ENCODE measurements at places on chromosomes 16 and 17.

DNA sequence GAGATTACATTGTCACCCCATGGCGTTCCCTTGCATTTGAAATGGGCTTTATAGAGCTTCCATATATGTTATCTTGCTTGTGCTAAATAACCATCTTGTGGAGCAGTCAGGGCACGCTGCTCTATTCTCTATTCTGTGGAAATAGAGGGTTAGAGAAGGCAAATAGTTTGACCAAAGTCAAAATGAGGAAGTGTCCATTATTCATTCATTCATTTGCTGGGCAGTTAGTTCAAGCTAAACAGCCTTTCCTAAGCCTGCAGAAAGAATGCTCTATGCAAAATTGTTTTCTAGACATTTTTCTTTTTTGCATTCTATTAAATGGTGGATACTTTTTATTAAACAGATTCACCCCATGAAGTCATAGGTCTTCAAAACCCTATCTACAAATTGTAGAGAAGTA lies 67.8 kb upstream of the ELAC2 start:
- no peak for DNase-seq

- DNase-seq, result no peak
Observed at GRCh38 chr16:80912651-80913050, 94.0 kb downstream of the CMC2 start.

DNA sequence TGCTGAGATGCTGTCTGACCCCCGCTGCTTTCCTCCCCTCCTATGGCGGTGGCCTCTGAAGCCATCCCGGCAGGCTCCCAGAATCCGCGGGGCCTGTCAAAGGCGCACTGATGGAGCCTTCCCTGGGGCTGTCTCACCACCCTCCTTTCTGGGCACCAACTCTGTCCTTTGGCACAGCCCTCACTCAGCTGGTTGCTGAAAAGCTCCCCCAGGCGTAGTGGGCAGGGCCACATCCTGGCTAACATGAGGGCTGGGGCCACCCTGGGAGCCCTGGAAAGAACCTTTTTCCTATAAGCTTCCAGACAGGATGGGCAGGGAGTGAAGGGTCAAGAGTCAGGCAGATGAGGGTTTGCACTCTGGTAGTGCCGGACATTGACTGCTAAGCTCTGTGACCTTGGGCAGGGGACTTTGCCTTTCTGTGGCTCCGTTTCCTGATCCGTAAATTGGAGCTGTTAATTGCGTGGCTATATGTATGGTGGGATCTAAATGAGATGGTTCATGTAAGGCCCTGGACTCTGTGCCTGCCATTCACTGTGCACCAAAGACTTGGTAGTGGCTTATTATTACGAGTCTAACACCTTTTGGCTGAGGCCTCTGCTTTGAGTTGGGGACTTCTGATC lies 27.6 kb upstream of the LASP1NB start:
- DNase-seq, result no peak

DNA sequence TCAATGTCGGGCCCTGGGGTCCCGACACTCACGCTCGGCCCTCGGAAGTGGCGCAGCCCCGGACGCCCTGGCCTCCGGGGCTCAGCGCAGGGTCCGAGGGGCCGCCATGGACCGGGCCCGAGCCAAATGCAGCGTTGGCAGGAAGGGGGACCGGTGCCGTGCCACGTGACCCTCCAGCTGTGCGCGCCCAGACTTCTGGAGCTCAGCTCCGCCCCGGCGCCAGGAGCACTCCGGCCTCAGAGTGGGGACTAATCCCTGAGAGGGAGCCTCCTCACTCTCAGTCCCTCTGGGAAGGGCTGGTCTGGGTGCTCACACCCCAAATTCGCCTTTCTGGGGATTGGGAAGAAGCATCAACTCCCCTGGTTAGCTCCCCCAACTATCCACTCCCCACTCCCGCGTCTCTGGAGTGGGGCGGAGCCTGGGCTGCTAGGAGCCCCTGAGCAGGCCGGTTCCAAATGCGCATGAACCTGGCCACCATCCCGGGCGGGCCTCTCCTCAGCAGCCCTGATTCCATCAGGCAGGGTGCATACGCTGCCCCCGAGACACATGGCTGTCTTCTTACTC lies at the start of gene B3GNT9:
TSS of gene B3GNT9 (minus strand) at position 166 of the 564 bp plus-strand sequence. CDS start 513 bp downstream, outside the sequence.
- DNase-seq, result peak; percentile 41

DNA sequence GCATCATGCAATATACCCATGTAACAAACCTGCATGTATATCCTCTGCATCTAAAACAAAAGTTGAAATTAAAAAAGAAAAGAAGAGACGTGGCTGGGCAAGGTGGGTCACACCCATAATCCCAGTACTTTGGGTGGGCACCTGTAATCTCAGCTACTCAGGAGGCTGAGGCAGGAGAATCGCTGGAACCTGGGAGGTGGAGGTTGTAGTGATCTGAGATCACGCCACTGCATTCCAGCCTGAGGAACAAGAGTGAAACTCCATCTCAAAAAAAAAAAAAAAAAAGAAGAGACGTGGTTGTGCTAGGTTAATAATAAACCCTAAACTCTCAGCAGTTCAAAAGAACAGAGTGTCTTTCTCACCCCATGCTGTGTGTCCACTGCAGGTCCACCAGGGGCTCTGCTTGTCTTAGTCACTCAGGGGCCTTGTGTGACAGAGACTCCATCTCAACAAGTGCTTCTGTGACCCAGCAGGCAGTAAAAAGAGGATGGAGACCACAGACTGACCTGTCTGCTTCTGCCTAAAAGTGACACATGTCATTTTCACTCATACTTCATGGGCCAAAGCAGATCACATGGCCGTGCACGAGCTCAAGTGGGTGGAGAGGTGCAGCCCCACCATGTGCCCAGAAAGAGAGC lies 22.3 kb upstream of the N4BP1 start:
- DNase-seq, result peak; percentile 65

- DNase-seq, result peak; percentile 64
Observed at GRCh38 chr16:81601008-81601428, 156.4 kb downstream of the CMIP start.

- DNase-seq, result peak; percentile 91
Observed at GRCh38 chr17:21263376-21263775, 10.2 kb upstream of the NATD1 start.

DNA sequence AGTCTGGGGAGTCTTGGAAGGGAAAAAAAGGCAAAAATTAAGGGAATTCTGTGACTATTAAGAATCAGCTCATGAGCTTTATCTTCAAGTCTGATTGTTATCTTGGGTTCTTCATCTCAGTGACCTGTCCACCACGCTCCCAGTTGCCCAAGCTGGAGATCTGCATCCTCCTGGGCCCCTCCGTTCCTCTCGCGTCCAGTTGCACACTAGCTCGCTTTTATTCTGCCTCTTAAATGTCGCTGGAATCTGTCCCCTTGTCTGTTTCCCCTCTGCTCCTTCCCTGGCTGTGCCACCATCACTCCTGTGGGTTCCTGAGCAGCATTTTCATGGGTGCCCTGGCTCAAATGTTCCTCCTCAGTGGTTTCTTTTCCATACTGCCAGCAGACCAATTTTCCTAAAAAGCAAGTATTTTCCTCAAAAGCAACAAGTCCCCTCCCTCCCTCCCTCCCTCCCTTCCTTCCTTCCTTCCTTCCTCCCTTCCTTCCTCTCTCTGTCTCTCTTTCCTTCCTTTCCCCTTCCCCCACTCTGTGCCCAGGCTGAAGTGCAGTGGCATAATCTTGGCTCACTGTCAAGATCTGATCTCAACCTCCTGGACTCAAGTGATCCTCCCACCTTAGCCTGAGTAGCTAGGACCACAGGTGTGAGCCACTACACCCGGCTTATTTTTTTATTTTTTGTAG lies 1.4 kb downstream of the ENDOV start:
- no peak for DNase-seq

GRCh38 chr17:2002767-2003329 lies 22.3 kb downstream of the RTN4RL1 start:
- no peak for DNase-seq

DNA sequence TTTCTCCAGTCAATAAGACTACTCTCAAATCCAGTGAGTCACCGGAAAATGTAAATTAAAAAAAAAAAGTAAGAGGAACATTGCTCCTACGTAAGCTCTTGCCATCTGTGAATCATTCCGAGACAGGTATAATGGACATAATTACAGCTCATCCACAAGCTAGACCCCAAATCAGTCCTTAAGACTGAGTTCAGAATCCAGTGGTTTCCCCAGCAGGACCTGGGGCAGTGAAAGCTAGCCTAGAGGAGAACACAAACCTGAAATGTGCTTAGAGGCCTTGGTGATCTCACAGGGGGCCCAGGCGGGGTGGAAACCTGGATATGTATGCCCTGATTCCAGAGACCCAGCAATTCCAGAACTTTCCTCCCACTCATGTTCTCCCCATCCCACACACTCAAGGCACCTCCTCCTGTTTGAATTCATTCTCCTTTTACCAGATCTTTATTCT lies 132.0 kb downstream of the COPRS start:
- DNase-seq, result no peak

DNA sequence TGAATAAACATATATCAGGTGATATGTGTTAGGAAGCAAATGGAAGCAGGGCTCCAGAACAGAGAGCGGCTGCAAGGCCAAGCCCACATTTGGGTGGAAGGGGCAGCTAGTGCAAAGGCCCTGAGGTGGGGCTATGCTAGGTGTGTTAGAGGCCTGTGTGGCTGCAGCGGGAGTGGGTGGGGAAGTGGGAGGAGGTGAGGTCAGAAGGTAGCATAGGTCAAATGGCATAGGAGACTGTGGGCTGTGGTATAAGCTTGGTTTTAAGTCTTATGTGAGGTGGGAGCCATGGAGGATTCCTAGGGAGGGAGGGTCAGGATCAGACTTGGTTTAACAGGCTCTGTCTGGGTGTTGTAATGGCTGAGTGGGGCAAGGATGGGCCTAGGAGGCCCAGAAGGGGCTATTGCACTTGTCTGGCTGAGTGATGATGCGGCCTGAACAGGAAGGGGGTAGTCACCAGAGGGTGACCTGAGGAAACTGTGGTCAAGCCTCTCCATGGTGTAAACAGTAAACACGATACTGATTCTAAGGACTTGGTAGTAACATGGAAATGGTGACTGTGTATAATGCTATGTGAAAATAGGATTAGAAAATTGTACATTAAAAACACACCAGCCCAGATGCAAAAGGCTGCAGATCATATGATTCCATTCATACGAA lies 31.1 kb downstream of the RAI1 start:
- DNase-seq, result peak; percentile 89

GRCh38 chr16:34078691-34079090 lies 619.3 kb downstream of the TP53TG3F start:
- DNase-seq, result no peak
